Smooth muscle cell of trachea (primary cell): ENCODE measurements at places on chromosomes 3 and 15. TPM values are rescaled to one million over a fixed set of nuclear protein-coding genes. Genes with fewer than 3 reads are reported as not detected.

The CDHR4 gene
- total RNA-seq, result 0.33 TPM in 1 of 2 replicates, not detected in the other

The PYGO1 gene
- total RNA-seq, result 9.0 and 11.2 TPM in 2 replicates

The MDFIC2 gene
- not detected in 2 replicates for total RNA-seq

The ACP3 gene
- total RNA-seq, result 0.99 and 4.5 TPM in 2 replicates

The BCHE gene
- 5.8 and 11.1 TPM in 2 replicates for total RNA-seq

The SAMD7 gene
- not detected in 2 replicates for total RNA-seq

The ERC2 gene
- total RNA-seq, result under 0.01 and 0.44 TPM in 2 replicates

The OR5K2 gene
- not detected in 2 replicates for total RNA-seq

The CCDC54 gene
- not detected in 2 replicates for total RNA-seq

The CASR gene
- total RNA-seq, result not detected in 2 replicates

The ARPIN gene
- total RNA-seq, result 12.7 and 17.9 TPM in 2 replicates

The GUCA1C gene
- not detected in 2 replicates for total RNA-seq

The RNU5B-1 gene
- total RNA-seq, result not detected in 2 replicates

The KIF15 gene
- total RNA-seq, result 1.3 and 19.1 TPM in 2 replicates

The GPR87 gene
- total RNA-seq, result 0.17 and 0.29 TPM in 2 replicates

The WDR76 gene
- 4.1 and 24.7 TPM in 2 replicates for total RNA-seq

The CXCR6 gene
- not detected in 2 replicates for total RNA-seq

The PLCB2 gene
- total RNA-seq, result 0.17 and 0.29 TPM in 2 replicates

The ATXN7 gene
- 9.4 and 13.1 TPM in 2 replicates for total RNA-seq

The CPLX3 gene
- total RNA-seq, result not detected in 2 replicates

The ILDR1 gene
- not detected in 2 replicates for total RNA-seq

The SLC15A2 gene
- under 0.01 and 0.50 TPM in 2 replicates for total RNA-seq

The RLBP1 gene
- not detected in 2 replicates for total RNA-seq

The DGKG gene
- total RNA-seq, result 0.17 and 0.87 TPM in 2 replicates

The FSD2 gene
- not detected in 2 replicates for total RNA-seq

The FANCD2OS gene
- not detected in 2 replicates for total RNA-seq

The TRPM1 gene
- not detected in 2 replicates for total RNA-seq

The PLAAT1 gene
- not detected in 2 replicates for total RNA-seq

The CYB561D2 gene
- 29.6 and 38.5 TPM in 2 replicates for total RNA-seq

The CELF6 gene
- 0.15 and 0.17 TPM in 2 replicates for total RNA-seq

The ATP13A4 gene
- 0.33 and 0.58 TPM in 2 replicates for total RNA-seq

The NPTN gene
- 154 and 162 TPM in 2 replicates for total RNA-seq

The FBXW12 gene
- 0.15 TPM in 1 of 2 replicates, not detected in the other for total RNA-seq

The MASP1 gene
- 33.2 and 178 TPM in 2 replicates for total RNA-seq

The TRIM71 gene
- not detected in 2 replicates for total RNA-seq

The FBXO40 gene
- under 0.01 TPM in 1 of 2 replicates, not detected in the other for total RNA-seq

The DPPA4 gene
- not detected in 2 replicates for total RNA-seq

The PPIB gene
- total RNA-seq, result 806 and 902 TPM in 2 replicates

The HIGD2B gene
- total RNA-seq, result 0.15 TPM in 1 of 2 replicates, not detected in the other

The C3orf85 gene
- total RNA-seq, result not detected in 2 replicates

The SEMA6D gene
- total RNA-seq, result 6.6 and 11.5 TPM in 2 replicates

The ADAMTS7 gene
- total RNA-seq, result 3.8 and 10.9 TPM in 2 replicates

The ALPK3 gene
- total RNA-seq, result 0.33 and 0.87 TPM in 2 replicates

The SLC12A8 gene
- 5.4 and 10.9 TPM in 2 replicates for total RNA-seq

The PARP15 gene
- total RNA-seq, result 0.17 and 0.87 TPM in 2 replicates
